Urinary bladder (tissue), 4 donors: ENCODE measurements at places on chromosomes 1 and 21. TPM values are rescaled to one million over a fixed set of nuclear protein-coding genes. Genes with fewer than 3 reads are reported as not detected.

Gene SLC9C2
- polyA plus RNA-seq, result not detected

Gene LRRC8B
- polyA plus RNA-seq, result 1.8 TPM

GRCh38 chr1:89762779-89763648 is 57.8 kb upstream of the LRRC8D start:
- no peak for DNase-seq

DNA sequence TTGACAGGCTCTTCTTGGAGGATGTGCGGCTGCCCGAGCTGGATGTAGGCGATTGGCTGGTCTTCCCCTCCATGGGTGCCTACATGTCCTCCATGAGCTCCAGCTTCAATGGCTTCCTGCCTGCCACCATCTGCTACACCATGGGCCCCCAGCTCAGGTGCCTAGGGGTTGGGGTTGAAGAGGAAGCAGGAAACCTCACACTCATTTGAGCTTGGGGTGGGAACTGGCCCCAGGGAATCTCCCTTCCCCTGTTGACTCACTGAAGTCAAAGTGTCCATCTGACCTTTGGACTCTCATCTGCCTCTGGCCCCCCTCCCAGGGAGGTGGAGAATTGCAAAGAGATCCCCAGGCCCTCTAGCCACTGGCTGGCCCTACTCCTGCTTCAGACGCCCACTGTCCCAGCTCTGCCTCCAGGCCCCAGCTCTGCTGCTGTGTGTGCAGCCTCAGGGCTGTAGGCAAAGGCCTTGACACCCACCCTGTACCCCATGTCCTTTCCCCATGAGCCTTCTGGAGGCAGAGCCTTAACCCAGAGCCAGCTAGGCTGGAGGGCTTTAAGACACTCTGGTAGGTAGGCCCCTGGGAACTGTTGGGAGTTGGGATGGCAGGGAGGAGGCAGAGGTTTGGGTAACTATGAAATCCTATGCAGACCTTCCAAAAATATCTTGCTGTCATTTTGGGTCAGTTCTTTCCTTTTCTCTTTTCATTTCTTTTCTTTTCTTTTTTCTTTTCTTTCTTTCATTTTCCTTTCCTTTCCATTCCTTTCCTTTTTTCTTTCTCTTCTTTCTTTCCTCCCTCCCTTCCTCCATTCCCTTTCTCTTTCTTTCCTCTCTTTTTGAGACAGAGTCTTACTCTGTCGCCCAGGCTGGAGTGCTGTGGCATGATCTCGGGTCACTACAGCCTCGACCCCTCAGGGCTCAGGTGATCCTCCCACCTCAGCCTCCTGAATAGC is 66.9 kb upstream of the TINAGL1 start:
- no peak for DNase-seq

Gene NBPF26
- polyA plus RNA-seq, result 7.8 TPM

- DNase-seq, result no peak
These were observed 3.6 kb downstream of the FAM89A start for GRCh38 chr1:231036416-231036815.

- DNase-seq, result no peak
These were observed 66.6 kb downstream of the BCAR3 start for GRCh38 chr1:93614986-93615581.

Gene GREM2
- polyA plus RNA-seq, result 9.0 TPM

GRCh38 chr1:76901158-76901767 is 34.0 kb downstream of the ST6GALNAC5 start:
- DNase-seq, result no peak

GRCh38 chr1:86503406-86504136 is 34.8 kb downstream of the CLCA1 start:
- DNase-seq, result no peak

GRCh38 chr1:236502579-236502971 is 21.2 kb upstream of the LGALS8 start:
- DNase-seq, result no peak
